ENCODE measurements at places on chromosomes 16 and 17.

- no peak for DNase-seq
Observed at GRCh38 chr17:50902372-50903353, 36.5 kb upstream of the TOB1 start.

DNA sequence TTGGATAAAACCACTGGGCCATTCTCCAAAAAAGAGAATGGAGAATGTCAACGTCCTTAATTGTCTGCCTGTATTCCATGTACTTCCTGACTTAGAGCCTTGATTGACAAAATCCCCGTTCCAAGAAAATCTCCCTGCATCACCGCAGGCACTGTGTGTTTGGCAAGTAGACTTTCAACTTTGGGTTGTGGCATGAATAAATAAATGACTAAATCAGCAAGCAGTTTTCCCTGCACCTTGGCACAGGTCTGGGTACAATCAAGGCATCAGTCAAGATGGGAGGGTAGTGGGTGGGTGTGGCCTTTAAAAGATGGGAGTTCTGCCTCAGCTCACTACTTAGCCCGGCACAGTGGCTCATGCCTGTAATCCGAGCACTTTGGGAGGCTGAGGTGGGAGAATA, 248.5 kb upstream of the RPL38 start:
- DNase-seq: no peak

- no peak for DNase-seq
Observed at GRCh38 chr16:27969574-27969973, 93.9 kb downstream of the GSG1L start.

GRCh38 chr17:12898110-12898509, 108.8 kb downstream of the ARHGAP44 start:
- no peak for DNase-seq

GRCh38 chr17:45968732-45969131, 30.3 kb upstream of the STH start:
- no peak for DNase-seq

DNA sequence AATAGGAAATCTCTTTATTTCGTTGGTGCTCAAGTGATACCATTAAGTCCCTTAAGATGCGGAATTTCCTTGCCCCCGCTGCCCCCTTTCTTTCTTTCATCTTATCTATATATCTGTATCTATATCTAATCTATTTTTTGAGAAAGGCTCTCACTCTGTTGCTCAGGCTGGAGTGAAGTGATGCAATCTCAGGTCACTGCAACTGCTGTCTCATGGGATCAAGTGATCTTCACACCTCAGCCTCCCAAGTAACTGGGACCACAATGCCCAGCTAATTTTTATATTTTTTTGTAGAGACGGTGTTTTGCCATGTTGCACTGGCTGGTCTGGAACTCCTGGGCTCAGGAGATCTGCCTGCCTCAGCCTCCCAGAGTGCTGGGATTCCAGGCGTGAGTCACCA, 693.5 kb downstream of the WWOX start:
- no peak for DNase-seq

DNA sequence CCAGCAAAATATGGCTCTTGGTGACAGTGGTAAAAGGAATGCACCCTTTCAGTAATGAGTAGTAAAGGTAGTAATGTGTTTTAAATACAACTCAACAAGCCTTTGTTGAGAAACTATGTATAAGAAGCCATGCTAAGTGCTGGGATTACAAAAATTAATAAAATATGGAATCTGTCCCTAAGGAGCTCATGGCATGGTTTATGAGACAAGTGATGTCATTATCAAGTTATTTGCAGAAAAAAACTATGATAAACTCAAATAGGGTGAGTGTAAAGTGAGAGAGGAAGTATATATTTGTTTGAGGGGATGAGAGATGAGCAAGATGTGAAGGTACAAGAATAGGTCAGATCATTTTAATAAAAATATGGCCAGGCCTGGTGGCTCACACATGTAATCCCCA, 76.9 kb downstream of the NF1 start:
- DNase-seq: no peak

DNA sequence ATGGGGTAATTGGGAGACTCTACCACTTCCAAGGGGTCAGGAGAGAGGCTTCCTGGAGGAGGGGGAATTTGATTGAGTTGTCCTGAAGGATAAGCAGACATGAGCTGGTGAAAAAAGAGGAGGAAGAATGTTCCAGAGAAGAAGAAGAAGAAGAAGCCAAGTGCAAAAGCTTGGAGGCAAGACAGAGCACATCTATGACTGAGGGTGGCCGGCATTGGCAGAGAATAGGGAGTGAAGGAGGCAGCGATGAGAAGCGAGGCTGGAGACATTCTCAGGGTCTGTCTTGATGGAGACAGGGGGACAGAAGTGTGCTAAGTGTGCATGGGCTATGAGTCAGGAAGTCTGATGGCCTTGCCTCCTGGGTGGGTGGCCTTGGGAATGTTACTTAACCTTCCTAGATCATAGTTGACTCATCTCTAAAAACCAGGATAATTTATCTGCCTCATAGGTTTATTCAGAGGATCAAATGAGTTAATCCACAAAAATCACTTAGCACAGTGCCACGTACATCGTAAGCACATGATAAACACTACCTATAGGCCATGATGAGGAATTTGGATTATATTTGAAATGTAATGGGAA, 171.7 kb downstream of the ABCC12 start:
- DNase-seq: no peak

- DNase-seq: no peak
Observed at GRCh38 chr17:27353033-27353460, 59.1 kb downstream of the WSB1 start.

DNA sequence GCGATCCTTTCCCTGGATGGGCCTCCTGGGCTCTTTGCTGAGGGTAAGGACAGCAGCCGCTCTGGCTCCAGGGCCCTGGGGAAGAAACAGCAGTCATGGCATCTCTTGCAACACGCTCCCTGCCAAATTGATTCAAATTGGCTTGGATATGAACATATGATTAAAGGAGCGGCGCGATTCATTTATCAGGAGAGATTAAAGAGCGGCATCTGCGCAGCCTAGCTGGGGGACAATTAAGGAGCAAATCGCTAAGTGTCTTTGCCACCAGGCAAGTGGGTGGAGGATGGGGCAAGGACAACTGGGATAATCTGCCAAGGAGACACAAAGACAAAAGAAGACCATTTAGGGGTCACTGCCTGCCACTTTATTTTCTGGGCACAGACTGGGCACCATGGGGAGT, 27.8 kb downstream of the PIPOX start:
- no peak for DNase-seq

- no peak for DNase-seq
Observed at GRCh38 chr16:85207357-85207921, 95.2 kb upstream of the CIBAR2 start.

- DNase-seq: no peak
Observed at GRCh38 chr16:69823831-69824563, 61.9 kb downstream of the WWP2 start.

GRCh38 chr17:65100316-65101140, 36.6 kb upstream of the RGS9 start:
- DNase-seq: peak; percentile 92

DNA sequence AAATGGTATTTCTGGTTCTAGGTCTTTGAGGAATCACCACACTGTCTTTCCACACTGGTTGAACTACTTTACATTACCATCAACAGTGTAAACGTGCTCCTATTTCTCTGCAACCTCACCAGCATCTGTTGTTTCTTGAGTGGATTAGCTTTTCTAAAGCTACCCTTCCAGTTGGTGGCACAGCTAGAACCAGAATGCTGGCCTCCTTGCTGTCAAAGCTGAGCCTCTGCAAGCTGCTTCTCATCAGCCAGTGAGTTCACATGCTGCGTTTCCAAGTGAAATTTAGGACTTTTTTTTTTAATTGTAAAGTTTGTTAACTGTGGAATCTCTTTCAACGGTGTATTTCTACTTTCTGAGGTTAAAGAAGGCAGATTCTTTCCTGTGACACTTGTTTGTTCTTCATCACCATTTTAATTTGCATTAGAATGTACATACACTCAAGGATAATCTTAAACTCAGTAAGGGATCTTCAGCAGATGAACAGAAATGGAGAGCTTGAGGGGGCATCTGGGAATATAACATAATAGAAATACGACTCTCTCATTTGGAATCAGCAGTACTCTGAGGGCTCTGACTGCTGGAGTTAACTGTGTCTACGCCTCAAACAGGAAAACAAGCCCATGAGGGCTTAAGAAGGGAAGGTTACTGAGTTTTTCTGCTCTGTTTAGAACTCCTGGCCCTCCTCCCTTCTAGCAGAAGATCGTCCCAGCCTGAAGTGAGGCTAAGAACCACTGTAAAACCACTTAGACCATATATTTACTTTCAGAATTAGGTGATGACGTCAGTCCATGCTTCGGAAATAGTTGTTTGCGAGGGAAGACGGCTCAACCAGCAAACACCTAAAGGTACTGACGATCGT, 148.4 kb upstream of the FAM20A start:
- DNase-seq: no peak

DNA sequence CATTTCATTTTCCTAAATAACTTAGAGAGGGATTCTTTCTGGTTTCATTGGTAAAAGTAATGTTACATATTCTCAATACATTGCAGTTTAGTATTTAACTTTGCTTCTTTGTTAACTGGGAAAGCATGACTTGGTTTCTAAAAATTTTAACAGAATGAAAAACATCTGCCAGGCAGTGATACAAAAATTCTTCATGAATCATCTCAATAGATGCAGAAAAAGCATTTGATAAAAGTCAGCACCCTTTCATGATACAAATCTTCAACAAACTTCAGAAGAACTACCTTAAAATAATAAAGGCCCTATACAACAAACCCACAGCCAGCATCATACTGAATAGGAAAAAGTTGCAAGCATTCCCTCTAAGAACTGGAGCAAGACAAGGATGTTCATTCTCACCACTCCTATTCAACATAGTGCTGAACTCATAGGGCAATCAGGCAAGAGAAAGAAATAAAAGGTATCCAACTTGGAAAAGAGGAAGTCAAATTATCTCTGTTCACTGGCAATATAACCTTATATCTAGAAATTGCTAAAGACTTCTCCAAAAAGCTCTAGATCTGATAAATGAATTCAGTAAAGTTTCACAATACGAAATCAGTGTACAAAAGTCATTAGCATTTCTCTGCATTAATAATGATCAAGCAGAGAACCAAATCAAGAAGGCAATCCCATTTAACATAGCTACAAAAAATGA, 50.4 kb downstream of the SLFN5 start:
- DNase-seq: no peak

GRCh38 chr16:24853830-24854229, 8.1 kb downstream of the SLC5A11 start:
- DNase-seq: no peak
